ENCODE measurements at places on chromosomes 1 and 21.
A peak's percentile ranks its signal among the peaks of the same experiment; 100 is the strongest.

- DNase-seq: peak; percentile 19
Observed at GRCh38 chr1:216815260-216816131, 92.3 kb upstream of the ESRRG start.

GRCh38 chr1:157963713-157964112 lies 29.7 kb upstream of the KIRREL1 start:
- peak; percentile 91 for DNase-seq

DNA sequence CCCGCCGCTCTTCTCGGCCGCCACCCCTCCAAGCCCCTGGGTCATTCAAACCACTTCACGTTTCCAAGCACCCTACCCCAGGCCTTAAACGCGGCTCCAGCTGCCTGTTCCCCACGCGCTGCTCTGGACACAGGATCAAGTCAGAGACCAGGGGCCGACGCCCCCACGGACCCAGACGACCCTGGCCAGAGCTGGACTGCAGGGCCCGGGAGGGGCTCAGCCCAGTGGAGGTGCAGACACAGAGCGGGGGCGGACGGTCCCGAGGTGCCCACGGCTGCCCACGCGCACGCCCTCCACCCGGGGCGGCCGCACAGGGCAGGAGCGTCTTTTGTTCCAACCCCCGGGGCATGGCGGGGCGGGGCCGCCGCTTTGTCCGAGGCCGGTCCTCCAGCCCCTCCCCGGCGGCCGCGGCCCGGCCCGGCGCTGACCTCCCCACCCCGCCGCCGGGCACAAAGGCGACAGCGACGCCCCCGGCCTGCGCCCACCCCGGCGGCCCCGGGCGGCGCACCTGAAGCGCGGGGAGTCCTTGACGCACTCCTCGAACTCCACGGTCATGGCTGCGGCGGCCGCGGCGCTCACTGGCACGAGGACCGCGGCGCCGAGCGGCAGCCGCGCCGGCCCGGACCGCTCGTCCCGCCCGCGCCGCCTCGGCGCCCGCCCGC lies 338 bp downstream of the ACAP3 start:
- DNase-seq: no peak

- DNase-seq: no peak
Observed at GRCh38 chr1:161863549-161863948, 97.4 kb downstream of the ATF6 start.

DNA sequence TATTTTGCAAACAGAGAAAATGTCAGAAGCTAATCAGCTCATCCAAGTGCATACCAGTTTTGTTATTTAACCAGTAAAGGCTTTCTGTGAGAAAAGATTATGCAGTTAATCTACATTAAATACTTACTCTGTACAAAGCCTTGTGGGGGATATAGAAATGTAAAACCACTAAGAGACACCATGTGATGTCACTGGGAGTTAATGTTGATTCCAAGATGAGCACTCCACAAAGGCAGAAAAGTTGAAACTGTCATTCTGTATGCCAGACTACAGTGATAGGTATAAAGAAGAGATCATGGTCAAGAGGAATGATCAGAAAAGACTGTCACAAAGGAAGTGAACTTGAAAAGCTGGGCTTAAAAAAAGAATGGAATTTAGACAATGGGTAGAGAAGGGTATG lies 100.3 kb upstream of the SGIP1 start:
- no peak for DNase-seq

GRCh38 chr1:159879977-159880376 lies 17.5 kb upstream of the VSIG8 start:
- DNase-seq: no peak

DNA sequence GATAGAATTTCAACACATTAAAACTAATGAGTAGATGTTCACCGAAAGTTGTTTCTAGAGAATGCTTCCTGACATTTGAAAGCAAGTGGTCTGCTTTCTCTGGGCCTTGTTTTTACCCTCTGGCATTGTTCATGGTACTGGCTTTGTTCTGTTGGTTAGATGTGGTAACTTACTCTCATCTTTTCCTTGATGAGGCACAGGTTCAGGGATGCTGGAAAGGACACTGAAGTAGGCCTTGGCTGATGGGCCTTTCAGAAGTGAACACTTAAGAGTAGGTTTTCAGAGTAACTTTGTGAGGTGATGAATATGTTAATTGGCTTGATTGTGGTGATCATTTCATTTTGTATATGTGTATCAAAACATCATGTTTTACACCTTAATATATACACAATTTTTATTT lies 55.8 kb downstream of the DYRK1A start:
- DNase-seq: no peak

DNA sequence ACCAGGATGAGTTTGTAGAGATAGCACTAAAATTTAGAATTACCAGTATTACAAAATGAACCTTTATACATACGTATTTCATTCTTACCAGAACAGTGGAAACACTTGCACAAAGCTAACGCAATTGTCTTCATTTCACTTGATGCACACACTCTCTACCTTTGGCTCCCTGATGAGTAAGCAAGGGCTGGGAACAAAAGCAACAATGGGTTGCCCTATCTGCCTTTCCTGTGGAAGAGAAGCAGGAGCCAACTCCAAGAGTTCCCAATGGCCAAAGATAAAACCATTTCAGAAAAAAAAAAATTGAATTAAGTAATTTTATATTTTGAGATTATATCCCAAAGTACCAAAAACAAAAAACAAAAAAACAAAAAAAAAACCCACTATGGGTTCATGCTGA lies 344.1 kb upstream of the GREM2 start:
- DNase-seq: no peak

DNA sequence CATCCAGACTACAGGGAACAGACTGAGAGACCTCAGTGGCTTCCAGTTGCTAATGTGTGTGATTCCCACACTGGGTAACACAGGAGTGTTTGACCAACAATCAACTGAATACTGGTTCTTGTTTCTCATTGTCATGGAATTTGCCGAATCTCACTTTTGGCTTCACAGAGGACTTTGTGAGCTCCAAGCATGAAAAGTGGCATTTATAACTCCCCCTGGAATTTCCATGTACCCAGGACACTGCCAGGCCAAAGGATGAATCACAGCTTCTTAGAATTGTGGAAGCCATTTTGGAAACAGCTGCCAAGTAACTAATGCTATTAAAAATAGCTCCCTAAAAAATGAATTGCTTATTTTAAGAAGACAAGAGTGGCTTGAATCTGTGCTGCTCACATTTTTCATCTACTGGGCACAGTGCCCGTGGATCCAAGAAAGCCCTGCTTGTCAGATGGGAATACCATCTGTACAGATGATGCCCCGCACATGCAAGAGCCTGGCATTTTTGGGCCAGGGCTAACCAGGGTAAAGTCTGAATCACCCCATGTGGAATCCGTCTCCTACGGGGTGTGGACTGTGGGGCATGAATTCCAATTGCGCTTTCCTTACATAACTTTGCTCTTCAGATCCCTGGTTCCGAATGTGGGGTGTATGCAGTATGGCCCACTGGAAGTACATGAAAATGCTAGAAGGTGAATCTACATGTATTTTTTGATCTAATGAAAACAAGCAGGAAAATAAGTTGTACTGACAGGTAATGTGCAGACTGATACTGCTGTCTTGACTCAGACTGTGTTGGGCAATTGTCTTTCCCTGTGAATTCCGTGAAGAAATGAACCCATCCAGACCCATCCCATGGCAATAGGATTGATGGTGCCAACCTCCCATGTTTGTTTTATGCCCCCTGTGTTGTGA lies 487.3 kb downstream of the SIPA1L2 start:
- peak; percentile 21 for DNase-seq

DNA sequence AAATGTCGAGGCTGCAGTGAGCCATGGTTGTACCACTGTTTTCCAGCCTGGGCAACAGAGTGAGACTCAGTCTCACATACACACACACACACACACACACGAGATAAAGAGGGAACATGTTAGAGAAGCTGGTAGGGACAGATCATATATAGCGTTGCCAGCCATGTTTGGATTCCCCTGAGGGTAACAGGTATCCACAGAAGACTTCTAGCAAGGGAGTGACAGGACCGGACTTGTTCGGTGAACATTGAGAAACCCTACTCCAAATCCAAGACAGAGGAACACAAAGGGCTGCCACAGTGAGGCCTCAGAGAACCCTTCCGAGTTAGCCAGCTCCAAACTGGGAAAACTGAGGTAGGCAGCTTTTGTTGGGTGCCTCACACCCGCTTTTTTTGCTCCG lies 3.7 kb upstream of the SARS1 start:
- no peak for DNase-seq

DNA sequence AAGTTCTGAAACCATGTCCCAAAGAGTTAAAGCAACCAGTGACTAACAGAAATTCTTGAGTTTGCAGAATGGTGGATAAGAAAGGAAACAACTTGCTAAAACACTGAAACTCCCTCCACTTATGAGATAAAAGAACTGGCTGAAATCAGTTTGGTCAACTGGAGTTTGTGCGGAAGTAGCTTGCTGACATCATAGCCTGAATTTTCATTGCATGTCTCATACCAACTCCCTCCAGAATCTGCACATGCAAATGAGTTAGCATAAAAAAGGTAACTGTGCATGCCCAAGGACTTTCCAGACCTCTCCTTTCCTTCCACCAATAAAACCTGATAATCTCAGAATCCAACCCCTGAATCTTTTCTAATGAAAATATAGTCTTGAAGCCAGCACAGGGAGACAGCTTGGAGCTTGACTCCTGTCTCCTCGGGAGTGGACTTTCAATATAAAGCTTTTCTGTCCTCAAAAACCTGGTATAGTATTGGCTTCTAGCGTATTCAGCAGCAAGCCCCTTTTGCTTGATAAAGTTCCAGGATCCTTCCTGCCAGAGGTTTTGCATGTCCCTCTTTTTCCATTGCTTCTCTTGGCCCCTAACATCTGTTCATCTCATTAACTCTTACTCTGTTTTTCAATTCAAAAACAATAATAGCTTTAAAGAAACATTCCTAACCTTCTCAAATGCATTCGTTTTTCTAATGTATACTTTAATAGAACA lies 785.8 kb upstream of the ADGRL4 start:
- no peak for DNase-seq

DNA sequence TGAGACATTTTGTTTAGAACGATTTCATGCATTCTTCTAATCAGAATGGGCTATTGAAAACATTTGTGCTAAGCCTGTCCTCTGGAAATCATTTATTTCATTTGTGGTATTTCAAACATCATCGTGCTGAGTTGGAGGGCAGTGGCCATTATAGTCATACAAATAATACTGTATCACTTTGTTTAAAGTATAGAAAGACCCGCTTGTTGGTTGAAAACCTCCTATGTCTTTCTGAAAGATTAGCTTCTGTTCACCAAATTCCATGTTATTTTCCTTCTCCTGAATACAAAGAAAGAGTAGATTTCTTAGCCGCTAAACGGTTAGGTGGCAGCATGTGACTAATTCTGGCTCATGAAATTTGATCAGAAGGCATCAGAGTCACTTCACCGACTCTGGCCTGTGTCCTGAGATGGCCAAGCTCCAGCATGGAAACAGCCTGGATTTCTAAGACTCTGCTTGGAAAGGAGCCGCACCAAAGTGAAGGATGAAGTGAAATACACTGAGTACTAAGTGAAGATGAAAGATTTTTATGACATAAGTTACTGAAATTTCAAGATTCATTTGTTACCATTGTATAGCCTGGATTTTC lies 355.1 kb downstream of the USP25 start:
- DNase-seq: no peak

DNA sequence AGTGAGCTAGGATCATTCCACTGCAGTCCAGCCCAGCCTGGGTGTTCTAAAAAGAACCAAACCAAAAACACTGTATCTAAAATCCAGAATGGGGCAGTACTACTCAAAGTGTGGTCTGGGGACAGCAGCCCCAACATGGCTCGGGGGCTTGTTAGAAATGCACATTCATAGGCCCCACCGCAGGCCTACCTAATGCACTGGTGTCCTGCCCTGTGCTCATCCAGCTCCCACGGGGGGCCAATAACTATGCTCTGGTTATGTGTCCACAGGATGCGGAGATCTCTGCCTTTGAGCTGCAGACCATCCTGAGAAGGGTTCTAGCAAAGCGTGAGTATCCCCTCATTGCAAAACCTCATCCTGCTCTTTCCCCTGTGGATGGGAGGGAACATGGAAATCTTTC lies 51.5 kb downstream of the CAPN2 start:
- DNase-seq: no peak

DNA sequence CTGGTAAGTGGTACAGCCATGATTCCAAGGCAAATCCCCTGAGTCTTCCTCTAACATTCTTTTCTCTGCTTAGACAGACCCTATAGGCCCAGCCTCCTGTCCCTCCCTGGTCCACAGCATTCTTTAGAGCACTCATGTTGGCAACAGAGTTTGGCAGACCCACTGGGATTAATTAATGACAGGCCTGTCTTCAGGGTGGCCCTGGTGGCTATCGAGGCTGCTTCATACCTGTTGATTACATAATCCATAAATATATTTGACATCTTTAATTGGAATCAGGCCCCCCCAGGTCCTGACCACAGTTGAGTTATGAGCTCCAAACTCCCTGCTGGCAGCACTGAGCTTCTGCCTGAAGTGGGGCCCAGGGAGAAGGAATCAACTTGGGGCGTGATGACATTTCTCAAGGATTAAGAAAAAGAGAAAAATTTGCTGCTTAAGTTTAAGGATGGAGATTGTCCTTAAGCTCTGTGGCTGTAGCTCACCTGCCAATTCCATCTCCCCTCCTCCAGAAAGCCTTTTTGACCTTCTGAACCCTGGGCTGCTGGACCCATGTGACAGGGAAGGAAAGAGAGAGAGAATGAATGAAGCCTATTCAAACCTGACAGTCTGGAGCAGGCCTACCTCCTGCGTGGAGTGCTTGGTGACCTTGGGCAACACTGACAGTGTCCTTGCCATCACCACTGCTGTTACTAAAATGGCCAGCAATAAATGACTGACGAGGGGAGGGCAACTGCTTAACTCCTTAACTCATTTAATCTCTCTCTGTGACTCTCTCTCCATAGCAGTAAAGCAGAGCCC lies 156.6 kb downstream of the TRABD2B start:
- DNase-seq: no peak

- no peak for DNase-seq
Observed at GRCh38 chr21:45471525-45472221, 66.7 kb downstream of the COL18A1 start.

GRCh38 chr1:227792216-227793078 lies 23.0 kb upstream of the PRSS38 start:
- DNase-seq: peak; percentile 81

GRCh38 chr21:44951186-44951915 lies 11.5 kb downstream of the SLX9 start:
- DNase-seq: peak; percentile 75

GRCh38 chr1:244815600-244816099 lies 19.8 kb upstream of the COX20 start:
- no peak for DNase-seq

GRCh38 chr1:28417926-28418637 lies 48.5 kb downstream of the PHACTR4 start:
- no peak for DNase-seq

GRCh38 chr1:200896531-200897196 lies 2.0 kb downstream of the INAVA start:
- no peak for DNase-seq

GRCh38 chr1:44002606-44003157 lies 11.3 kb downstream of the CCDC24 start:
- no peak for DNase-seq

DNA sequence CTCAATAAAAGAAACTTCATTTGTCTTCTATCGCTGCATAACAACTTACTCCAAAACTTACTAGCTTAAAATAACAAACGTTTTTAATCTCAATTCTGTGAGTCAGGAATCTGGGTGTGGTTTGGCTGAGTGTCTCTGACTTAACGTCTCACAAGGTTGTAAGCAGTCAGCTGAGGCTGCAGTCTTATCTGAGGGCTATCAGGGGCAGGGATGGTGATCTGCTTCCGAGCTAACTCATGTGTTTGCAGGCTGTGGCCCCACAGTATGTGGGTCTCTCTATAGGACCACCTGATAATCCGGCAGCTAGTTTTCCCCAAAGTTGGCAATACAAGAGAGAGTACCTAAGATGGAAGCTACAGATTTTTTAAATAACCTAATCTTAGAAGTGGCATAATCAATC lies 234.2 kb upstream of the FGGY start:
- no peak for DNase-seq

GRCh38 chr1:119011706-119012105 lies 23.6 kb upstream of the TBX15 start:
- DNase-seq: no peak
